ENCODE measurements at places on chromosomes 13 and 19. TPM values are rescaled to one million over a fixed set of nuclear protein-coding genes. Genes with fewer than 3 reads are reported as not detected.

IFNL1 gene
- total RNA-seq = not detected

OR7C1 gene
- not detected for total RNA-seq

PLK5 gene
- total RNA-seq = 0.24 TPM

CNFN gene
- 5.6 TPM for total RNA-seq

CCDC106 gene
- total RNA-seq = 18.1 TPM

SSC5D gene
- 1.5 TPM for total RNA-seq

TNFSF9 gene
- total RNA-seq = 1.3 TPM

ZNF888 gene
- total RNA-seq = 8.9 TPM

ZNF491 gene
- total RNA-seq = 8.8 TPM

MAN2B1 gene
- total RNA-seq = 90.6 TPM

UNC13A gene
- total RNA-seq = 6.2 TPM

KASH5 gene
- not detected for total RNA-seq

KIR3DL2 gene
- total RNA-seq = not detected

CD37 gene
- total RNA-seq = not detected

NACC1 gene
- 66.8 TPM for total RNA-seq

C1QTNF9B gene
- total RNA-seq = not detected

MBD3L3 gene
- total RNA-seq = not detected

PDX1 gene
- 7.1 TPM for total RNA-seq

ZNF442 gene
- total RNA-seq = 5.1 TPM

TMEM190 gene
- 2.8 TPM for total RNA-seq

OR4F17 gene
- total RNA-seq = not detected

TMEM145 gene
- 0.88 TPM for total RNA-seq

Measured in type B pancreatic cell (in vitro differentiated cells).